ENCODE measurements at places on chromosomes 1 and 21. TPM values are rescaled to one million over a fixed set of nuclear protein-coding genes. Genes with fewer than 3 reads are reported as not detected.
A peak's percentile ranks its signal among the peaks of the same experiment; 100 is the strongest.

DNA sequence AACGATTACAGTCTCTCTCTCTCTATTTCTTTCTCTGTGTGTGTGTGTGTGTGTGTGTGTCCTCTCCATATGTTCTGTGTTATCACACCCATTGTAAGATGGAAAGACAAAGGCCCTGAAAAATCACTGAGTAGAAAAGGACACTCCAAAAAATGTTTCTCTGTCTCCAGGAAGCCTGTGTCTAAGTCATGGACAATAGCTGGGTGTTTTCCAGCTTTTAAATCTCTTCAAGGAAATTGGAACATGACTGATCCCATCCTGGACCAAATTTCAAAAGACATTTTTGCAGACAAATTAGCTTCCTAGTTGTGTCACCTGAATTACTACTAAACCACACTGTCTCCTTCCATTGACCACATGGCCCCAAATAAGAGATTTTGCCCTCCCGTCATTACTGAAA is 31.0 kb upstream of the LMX1A start:
- DNase-seq, result no peak

Gene AGMAT
- 0.96 TPM for total RNA-seq

- DNase-seq, result no peak
These were observed 141.7 kb downstream of the DENND1B start for GRCh38 chr1:197633447-197634078.

GRCh38 chr1:70948396-70949017 is 99.1 kb downstream of the PTGER3 start:
- no peak for DNase-seq

- no peak for DNase-seq
These were observed 3.1 kb downstream of the TACSTD2 start for GRCh38 chr1:58573705-58574591.

GRCh38 chr1:94858276-94858675 is 38.1 kb downstream of the SLC44A3 start:
- no peak for DNase-seq

GRCh38 chr1:17347769-17348592 is 24.0 kb upstream of the PADI6 start:
- no peak for DNase-seq

GRCh38 chr1:12019858-12020509 is 686 bp downstream of the MIIP start:
- no peak for DNase-seq

Gene CFHR1
- total RNA-seq, result not detected

DNA sequence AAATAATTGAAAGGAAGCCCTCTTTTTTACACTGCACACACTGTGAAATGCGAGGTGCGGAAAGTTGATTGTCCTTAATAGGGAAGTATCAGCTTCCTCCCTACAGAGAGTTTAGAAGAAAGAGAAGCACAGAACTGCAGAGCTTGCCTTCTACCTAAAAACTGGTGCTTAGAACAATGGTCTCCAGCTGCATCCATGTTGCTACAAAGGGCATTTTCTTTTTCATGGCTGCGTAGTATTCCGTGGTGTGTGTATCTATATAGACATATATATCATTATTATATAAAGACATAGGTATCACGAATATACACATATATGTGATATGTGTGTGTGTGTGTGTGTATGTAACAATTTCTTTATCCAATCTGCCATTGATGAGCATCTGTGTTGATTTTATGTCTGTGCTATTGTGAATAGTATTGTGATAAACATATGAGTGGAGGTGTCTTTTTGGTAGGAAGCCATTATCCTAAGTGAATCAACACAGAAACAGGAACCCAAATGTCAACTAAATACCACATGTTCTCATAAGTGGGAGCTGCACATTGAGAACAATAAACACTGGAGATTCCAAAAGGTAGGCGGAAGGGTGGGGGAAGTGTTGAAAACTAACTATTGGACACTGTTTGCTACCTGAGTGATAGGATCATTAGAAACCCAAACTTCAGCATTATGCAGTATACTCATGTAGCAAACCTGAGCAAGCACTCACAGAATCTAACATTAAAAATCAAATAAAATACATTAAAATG is 290.0 kb upstream of the RUNX1 start:
- peak; percentile 26 for DNase-seq

DNA sequence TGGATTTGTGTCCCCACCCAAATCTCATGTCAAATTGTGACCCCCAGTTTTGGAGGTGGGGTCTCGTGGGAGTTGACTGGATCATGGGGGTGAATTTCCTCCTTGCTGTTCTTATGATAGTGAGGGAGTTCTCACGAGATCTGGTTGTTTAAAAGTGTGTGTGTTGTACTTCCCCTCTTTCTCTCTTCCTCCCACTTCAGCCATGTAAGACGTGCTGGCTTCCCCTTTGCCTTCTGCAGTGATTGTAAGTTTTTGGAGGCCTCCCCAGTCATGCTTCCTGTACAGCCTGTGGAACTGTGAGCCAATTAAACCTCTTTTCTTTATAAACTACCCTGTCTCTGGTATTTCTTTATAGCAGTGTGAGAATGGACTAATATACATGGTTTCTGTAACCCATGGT is 64.6 kb downstream of the RHOU start:
- DNase-seq, result no peak

DNA sequence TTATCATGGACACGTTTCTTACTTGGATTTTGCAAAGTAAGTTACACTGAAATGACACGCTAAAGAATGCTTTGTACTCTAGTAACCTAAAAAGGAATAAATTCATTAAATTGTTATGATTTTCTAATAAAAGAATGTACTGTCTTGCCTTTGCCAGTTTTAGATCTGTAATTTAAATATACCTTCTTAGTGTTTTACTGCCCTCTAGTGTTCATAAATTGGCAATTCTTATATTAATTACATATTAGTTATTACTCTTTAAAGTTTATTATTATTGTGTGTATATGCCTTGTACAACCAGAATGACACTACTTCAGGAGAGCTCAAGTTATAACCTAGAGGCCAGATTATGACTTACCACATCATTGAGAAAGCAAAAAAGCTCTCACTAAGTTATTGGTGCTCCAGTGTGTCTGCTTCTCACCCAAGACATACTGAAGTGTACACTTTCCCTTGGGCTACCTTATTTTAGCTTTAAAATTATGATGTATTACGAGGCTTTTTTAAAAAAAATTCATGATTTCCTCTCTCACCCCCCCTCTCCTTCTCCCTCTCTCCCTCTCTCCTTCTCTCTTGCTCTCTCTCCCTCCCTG is 169.9 kb downstream of the HS2ST1 start:
- no peak for DNase-seq

Gene DDAH1
- total RNA-seq, result 61.6 TPM

DNA sequence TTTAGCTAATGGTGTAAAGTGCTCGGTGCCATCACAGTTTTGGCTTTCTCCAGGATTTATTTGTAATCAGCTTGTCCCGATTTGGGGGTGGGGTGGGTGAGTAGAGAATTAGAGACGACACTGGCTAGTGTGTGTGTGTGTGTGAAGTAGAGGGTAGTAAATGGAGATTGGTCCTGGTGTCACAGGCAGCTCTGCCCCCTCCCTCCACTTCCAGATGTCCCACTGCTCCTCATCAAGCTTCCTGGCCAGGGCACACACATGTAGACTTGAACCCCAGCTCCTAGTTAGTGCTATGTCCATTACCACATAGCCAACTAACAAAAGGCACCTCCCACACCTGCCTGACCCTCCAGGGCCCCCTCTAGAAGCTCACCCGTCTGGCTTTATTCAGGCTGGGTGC is 3.2 kb downstream of the TRNP1 start:
- DNase-seq, result no peak
